ENCODE measurements at places on chromosomes 1 and 21.
A peak's percentile ranks its signal among the peaks of the same experiment; 100 is the strongest.

GRCh38 chr1:79193211-79194079, 186.9 kb upstream of the ADGRL4 start:
- no peak for DNase-seq

DNA sequence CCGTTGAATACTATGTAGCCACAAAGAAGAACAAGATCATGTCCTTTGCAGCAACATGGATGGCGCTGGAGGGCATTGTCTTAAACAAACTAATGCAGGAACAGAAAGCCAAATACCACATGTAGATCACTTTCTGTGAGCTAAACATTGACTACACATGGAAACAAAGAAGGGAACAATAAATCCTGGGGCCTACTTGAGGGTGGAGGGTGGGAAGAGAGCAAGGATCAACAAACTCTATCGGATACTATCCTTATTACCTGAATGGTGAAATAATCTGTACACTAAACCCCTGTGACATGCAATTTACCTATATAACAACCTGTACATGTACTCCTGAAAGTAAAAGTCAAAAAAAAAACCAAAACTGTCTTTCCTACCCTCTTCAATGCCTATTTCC, 40.8 kb upstream of the CD55 start:
- DNase-seq = no peak

DNA sequence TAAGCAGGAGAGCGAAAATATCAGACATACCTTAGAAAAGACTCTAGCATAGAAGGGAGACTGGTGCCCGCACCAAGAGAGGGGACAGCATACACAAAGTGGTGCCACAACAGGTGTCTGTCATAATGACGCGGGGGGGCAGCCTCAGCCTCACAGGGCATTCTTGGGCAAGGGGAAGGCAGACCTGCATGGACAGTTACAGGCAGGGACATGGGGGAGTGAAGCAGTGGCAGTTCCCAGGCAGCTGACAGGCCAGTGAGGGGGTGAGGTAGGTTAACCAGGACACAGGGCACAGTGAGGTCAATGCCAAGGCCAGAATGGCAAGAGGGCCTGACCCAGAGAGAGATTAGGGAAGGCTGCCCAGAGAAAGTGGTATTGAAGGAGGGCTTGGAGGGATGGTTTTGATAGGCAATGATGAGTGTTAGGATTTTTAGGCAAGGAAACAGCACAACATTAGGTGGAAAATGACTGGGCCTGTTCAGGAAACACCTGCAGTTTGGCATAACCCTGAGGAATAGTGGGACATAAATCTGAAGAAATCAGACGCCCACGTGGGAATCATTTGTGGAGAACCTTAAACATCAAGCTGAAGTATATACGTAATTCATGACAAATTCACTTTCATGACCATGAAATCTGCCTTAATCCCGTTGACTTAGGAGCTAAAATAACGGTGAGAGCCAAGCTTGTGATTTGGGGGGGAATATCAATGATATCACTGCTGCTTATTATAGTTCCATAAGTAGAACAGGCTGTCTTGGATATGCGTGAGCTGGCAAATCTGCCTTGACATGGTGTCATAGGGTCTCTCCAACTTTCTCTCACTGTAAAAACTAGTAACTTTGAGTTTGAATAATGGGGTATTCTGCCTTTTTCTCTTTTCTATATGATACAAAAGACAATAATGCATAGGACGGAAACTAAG, 8.9 kb downstream of the PTPN14 start:
- no peak for DNase-seq

DNA sequence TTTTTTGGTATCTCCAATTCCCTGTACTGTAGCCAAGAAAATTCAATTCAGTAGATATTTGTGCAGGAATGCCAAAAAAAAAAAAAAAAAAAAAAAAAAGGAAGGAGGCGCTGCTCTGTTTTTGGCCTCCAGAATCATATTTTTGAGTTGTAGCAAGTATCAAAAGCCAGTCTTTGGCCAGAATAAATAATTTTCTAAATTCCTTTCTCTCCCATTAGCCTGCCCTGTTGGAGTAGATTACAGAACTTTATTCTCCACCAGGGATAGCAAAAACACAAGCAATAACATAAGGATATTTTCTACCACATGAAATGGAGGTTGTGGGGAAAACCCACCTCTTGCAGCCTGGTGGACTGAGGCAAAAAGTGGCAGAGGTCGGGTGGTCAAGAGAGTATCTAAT, 2.4 kb upstream of the CYP4X1 start:
- DNase-seq = no peak

- no peak for DNase-seq
Observed at GRCh38 chr1:169568497-169568896, 17.8 kb downstream of the F5 start.

GRCh38 chr21:17454315-17455027, 58.4 kb upstream of the CXADR start:
- DNase-seq = no peak

DNA sequence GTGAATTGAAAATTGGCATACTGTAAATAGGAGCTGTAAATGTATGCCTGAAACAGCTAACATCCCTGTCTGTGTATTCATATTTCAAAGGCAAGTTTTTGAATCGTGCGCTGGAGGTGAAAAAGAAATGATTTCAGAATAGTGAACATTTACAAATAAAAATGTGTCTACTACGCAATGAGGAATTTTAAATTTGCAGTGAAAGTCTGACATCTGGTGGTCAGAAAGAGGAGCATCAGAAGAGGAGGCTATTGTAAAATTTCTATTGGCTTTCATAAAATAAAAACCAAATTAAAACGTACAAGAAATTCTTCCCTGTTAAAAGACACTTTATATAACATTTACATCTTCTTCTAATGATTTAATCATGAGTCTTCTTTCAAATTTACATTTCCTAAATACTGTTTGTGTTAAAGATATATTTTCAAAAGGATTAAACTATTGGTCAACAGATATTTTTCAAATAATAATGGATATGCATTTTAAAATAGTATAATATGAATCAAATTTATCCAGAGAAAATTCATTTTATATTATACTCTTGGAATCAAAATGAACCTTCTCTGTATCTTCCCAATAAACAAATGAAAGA, 113.7 kb upstream of the RRP15 start:
- DNase-seq = no peak

DNA sequence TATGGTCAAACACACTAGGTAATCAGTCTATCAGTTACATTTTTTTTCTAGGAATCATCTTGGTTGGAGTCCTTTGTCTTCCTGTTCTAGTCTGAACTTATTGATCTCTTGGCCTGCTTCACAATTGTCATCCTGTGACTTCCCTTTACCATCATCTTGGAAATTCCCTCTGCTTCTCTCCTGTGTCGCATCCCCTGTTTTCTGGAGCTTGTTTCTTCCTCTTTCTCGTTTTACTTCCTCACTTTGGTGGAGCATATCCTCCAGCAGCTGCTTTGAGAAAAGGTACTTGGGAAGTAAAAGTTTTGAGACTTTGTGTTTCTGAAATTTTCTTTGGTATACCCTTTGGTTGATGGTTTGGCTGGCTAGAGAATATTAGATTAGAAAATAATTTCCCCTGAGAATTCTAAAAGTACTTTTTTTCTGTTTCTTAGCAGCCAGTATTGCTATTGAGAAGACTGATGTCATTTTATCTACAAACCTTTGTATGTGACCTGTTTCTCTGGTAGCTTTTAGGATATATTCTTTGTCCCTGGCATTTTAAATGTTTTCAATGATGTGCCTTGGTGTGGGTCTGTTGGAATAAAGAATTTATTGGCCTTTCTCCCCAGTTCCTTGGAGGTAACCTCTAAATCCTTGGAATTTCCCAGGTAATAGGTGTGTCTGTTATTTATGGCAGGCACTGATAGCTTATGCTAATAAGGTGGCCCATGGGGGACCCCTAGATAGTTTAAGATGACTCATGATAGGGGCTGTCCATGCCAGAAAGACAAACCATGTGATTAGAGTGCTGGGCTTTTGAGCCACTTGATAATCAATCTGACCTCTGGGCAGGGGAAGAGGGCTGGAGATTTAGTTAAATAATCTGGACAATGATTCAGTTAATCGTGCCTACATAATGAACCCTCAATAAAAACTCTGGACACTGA, 6.1 kb upstream of the MYCL start:
- no peak for DNase-seq

DNA sequence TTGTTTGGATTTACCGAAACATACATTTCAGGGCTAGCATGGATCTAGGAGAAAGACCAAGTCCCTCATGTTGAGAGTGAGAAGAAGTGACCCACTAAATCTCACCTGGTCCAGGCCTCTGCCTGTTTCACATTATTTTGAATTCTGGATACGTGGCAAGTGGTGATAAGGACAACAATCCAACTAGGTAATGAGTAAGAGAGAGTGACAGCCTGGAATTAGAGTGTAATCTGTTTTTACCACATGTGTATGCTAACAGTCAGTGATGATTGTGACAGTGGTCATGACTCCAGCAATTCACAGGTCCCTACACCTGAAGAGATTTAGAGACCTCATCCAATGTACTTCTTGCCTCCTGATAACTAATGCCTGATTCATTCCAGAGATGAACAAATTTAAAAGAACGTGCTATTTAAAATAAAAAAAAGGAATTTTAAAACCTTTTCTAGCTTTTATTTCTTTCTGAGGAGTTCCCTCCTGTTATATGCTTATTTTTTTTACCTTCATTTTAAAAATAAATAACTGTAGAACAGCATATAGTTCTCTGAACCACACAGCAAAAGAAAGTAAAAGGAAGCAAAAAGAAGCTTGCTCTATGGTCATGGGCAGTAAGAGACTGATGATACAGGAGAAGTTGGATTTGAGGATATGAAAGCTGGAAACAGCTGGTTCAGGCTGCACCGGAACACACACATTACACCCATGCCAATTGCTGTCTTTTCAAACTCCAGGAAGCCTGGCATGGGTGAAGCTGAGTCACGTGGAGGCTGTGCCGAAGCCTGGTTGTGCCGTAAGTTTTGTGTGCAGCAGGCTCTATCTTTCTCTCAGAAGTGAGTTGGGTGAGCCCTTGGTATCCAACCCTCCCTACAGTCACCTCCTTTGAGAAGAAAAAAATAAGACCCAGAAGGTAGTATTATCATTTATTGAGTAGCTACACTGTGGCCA, 14.7 kb downstream of the C1orf116 start:
- no peak for DNase-seq

GRCh38 chr1:109632671-109633346, 13.2 kb downstream of the AMPD2 start:
- DNase-seq = no peak

DNA sequence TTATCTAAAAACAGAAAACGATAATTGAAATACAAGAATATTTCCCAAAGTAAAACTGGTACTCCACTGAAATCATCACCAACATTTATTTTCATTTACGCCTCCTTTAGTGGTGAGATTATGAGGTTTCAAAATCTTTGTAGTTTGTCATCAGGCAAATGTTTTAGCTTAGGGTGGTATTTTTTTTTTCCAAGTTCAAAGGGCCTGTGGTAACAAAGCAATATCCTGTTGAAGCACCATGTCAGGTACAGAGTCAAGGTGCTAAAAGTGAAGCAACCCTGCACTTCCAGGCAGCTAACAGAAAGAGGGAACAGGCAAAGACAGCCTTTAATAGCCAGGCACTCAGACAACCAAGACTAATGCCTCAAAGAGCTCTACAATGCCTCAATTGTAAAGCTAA, 89.2 kb downstream of the JAK1 start:
- DNase-seq = no peak

- DNase-seq = peak; percentile 71
Observed at GRCh38 chr1:93701629-93702028, 20.0 kb upstream of the BCAR3 start.

DNA sequence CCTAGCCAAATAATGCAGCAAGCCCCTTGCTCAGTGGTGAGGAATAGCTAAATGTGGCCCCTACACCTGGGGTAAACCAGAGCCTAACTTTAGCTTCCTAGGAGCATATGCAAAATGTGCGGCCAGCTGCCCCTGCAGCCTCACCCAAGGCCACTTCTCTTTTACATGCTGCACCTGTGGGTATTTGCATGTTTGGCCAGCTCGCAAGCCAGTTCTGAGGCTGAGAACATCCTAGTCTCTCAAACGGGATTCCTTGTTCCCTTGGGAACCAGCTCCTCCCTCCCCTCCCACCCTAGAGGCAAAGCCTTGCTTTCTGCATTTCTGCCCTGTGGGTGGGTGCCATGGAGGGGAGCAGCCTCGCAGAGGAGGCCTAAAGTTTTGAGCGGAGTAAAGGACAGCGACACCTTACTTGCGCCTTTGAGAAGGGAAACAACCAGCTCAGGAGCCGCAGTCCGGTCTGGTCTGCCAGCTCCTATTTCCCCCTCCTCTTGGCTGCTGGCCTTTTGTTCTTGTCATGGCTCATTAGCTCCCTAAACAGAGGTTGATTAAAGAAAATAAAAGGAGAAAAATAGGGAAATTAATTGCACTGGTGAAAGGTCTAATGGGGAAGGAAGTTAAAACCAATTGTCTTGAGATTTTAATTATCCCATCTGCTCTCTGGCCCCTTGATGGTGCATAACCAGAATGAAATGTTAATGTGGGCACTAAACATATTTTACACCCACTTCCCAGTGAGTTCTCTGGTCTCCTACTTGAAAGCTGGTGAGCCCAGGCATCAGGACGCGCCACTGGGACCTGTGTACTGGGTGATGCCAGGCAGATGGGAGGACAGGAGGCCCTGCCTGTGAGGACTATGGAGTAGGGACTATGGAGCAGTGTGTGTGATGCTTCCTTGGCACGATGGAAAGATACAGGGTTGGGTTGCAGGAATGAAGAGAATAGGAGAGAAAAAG, 68.7 kb downstream of the TEX35 start:
- DNase-seq = no peak

DNA sequence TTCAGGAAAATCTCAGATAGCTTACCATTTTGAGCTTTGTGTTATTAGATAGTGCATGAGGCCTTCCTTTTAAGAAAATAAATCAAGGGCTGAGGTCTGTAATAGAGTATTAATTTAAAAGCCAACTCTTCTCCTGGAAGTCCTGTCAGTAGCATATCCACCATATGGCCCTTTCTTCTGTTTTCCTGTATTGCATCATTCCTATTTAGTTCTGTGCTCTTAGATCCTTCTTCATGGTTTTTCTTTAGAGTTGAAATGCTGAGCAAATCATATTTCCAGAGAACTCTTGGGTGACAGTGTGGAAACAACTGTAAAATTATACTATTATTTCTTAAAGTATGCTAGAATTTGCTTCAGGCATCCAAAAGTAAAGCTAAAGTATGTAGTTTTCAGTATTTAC, 91.7 kb downstream of the TTC3 start:
- DNase-seq = no peak

DNA sequence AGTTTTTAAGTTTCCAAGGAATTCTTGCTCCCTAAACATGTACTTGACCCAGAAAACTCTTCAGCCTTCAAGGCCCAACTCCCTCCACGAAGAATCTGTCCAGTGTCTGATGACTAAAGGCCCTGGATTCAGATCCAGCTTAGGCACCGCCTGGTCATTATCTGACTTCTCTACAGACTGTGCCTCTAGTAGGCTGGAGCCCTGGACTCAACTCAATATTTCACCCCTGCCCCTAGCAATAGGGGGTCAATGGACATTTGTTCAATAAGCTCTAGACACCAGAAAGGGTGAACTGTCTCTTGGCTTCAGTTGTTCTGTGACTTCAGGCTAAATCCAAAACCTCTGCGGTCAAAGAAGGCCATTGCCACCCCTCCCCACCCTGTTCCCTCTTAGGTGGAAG, 34.5 kb downstream of the NUAK2 start:
- no peak for DNase-seq

DNA sequence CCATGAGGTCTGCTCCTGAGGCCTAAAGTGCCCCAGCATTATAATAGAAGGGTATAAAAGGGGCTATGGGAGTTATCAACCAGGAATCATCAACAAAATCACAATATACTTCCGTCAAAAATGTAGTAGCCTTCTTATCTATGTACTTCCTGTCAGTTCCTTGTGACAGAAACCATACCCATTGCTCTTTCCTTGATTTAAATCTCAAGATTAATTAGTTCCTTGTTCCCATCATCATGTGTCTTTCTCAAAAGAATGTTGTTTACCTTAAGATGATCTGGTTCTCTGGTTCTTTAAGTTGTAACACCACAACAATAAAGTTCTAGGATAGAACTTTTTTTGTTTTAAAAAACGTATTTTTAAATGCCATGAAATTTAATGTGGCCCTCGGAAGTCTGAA, 833.3 kb downstream of the LTN1 start:
- no peak for DNase-seq
